ENCODE measurements at places on chromosomes 13 and 19.

DNA sequence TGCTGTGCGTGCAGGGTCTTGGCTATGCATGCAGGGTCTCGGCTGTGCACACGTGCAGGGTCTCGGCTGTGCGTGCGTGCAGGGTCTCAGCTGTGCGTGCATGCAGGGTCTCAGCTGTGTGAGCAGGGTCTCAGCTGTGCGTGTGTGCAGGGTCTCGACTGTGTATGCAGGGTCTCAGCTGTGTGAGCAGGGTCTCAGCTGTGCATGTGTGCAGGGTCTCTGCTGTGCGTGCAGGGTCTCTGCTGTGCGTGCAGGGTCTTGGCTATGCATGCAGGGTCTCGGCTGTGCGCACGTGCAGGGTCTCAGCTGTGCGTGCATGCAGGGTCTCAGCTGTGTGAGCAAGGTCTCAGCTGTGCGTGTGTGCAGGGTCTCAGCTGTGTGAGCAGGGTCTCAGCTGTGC, 42.5 kb downstream of the RAB20 start:
- no peak for DNase-seq

DNA sequence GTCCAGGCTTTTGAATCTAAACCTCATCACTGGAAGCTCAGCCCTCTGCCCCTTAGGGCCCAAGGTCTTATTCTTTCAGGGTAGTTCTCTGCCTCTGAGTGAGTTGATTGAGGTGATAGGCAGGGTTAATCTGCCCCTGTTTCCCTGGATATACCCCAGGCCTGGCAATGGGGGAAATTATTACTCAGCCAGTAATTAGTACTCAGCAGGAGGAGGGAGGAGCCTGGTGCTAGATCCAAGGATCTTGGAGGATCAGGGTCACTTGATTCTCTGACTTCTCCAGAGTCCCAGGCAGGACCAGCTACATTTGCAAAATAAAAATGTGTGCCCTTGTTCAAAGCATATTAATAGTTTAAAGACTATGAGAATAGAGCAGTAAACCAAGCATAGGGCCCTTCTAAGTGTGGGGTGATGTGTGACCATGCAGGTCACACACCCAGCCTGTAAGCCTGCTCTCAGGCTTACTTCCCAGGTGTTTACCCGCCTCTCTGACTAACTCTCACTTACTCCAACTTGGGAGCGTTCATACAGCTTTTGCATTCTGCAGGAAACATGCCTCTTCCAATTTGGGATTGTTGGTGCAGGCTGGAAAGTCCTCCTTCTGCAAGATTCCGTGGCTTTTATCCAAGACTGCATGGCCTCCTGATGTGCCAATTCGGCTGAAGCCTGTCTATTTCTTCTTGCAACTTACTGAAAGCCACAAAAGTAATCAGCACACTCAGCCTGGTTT, 7.9 kb upstream of the STK24 start:
- DNase-seq: no peak

- no peak for DNase-seq
Measured at GRCh38 chr13:44188257-44188656, 185.4 kb upstream of the SERP2 start.

DNA sequence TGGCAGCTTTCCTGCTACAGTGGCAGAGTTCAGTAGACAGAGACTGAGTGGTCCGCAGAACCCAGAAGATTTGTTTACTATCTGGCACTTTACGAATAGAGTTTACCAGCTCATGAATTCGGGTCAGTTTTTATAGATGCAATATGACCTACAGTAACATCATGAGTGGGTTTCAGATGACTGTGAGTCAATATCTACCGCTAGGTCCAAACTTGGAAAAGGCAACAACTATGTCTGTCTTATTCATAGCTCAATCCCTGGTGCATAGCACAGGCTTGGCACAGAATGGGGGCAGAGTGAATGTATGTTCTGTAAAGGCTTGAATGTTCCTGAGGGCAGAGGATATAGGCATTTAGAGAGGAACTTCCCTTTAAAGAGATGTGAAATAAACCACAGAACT, 65.2 kb downstream of the RAP2A start:
- no peak for DNase-seq

- no peak for DNase-seq
Measured at GRCh38 chr19:58265100-58265499, 13.7 kb upstream of the ZNF8 start.

All from vagina (tissue), 2 donors.